ENCODE measurements at places on chromosomes 12 and 14.

- no peak for DNase-seq
These were observed 4.8 kb upstream of the LMNTD1 start for GRCh38 chr12:25557830-25558436.

GRCh38 chr12:3604748-3605586 is 114.0 kb downstream of the PRMT8 start:
- no peak for DNase-seq

- peak; percentile 88 for DNase-seq
These were observed at the start of gene LDHB for GRCh38 chr12:21657326-21658077. Gene LDHB, minus strand, starts transcription at chr12:21657842. Its CDS starts 3,171 bp downstream, at chr12:21654671.

GRCh38 chr12:89350630-89351488 is 1.4 kb downstream of the DUSP6 start:
- no peak for DNase-seq

GRCh38 chr14:69131176-69131575 is 21.7 kb downstream of the DCAF5 start:
- no peak for DNase-seq

- no peak for DNase-seq
These were observed 47.1 kb downstream of the EML1 start for GRCh38 chr14:99840265-99840664.

DNA sequence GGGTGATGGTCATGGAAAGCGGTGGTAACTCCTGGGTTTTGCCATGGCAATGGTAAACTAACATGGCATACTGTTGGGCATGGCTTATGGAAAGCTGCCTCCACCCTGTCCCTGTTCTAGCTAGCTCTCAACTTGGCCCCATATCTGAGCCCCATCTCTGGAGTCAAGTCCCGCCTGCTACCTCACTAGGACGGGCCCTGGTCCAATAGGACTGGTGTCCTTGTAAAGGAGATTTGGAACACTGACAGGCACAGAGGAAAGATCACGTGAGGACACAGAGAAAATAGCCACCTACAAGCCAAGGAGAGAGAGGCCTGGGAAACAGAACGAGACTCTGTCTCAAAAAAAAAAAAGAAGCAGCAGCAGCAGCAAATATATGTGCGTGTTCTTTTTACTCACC is 59.8 kb downstream of the RNFT2 start:
- no peak for DNase-seq

- DNase-seq, result no peak
These were observed 64.4 kb downstream of the RGS6 start for GRCh38 chr14:71996610-71997009.

DNA sequence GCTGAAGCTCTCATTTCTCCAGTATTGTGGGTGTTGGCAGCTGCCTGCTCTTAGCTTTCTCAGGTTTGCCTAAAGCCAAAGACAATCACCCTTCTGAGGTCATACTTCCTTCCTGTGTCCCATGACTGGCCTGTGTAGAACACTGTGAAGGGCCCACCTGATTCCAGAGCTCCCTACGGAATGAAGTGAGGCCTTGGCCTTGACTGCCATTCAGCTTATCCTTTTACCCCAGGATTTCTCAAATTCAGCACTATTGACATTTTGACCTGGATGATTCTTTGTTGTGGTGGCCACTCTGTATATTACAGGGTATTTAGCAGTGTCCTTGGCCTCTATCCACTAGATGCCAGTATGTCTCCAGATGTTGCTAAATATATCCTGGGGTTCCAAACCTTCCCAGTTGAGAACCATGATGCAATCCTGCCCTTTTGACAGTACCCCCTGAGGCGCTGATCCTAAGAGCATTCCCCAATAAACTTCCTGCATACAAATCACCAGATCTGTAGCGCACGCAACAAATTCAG is 112.3 kb upstream of the KRR1 start:
- DNase-seq, result peak; percentile 81

DNA sequence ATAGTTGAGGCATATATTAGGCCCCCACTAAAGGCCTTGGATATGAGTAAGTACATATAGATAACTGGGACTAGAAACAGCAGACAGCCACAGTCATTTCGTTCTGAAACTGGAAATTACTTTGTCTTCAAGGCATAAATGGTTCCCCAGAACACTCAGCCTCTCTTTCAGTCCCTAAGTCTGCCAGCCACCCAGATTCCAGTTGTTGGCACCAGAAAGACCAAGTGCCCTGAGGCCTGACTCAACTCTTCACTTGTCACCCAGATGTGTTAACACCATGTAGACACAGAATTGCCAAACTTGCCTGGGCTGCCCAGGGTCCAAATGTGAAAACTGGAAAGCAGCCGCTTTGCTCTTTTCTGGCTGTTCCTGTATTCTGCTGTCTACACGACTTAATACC is 3.0 kb upstream of the LGALS3 start:
- no peak for DNase-seq

DNA sequence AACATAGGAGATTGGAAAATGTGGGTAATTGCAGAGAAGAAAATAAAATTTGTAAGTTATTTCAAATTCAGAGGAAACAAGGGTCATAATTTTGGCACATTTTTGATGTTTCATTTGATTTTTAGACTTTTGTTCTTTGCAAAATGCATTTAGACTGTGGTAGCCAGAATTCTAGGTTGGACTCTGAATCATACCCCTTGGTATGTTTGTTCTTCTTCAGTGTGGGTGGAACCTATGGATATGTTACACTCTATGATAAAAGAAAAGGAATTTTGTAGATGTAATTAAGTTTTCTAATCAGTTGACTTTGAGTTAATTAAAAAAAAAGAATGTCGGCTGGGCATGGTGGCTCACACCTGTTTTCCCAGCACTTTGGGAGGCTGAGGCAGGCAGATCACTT is 827.0 kb downstream of the AACS start:
- DNase-seq, result no peak

GRCh38 chr14:55891692-55892091 is 226.5 kb upstream of the PELI2 start:
- no peak for DNase-seq

Data from H4 (cell line).